CD4-positive, alpha-beta T cell treated with Interferon gamma for 1 hour (primary cell): ENCODE measurements at places on chromosomes 3 and 15.

- DNase-seq: no peak
Observed at GRCh38 chr3:156594219-156594683, 39.3 kb upstream of the SSR3 start.

DNA sequence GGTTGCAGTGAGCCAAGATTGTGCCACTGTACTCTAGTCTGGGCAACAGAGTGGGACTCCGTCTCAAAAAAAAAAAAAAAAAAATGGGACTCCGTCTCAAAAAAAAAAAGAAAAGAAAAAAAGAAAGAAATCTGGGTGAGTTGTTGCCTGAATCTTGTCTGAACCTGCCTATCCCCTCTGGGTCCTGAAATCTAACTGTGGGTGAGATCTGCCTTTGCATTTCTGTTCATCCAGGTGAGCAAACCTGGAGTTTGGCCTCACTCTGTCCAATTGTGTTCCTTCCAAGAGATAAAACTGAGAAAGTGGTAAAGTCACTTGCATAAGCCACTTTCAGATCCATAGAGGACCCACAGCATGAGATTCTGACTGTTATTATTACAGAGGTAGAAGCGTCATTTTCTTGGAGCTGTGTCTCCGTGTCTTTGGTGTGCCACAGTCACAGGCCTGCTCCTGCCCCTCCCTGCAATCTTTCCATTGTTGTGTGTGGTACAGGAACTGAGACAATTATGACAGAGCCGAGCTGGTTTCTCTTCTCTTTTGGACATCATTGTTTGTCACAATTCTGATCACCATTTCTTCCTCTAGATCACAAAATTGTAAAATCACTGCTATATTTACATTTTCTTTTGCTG is 235.9 kb downstream of the LPP start:
- peak; percentile 76 for DNase-seq

- DNase-seq: peak; percentile 44
Observed at GRCh38 chr15:25859838-25860645, 3.1 kb downstream of the ATP10A start.

DNA sequence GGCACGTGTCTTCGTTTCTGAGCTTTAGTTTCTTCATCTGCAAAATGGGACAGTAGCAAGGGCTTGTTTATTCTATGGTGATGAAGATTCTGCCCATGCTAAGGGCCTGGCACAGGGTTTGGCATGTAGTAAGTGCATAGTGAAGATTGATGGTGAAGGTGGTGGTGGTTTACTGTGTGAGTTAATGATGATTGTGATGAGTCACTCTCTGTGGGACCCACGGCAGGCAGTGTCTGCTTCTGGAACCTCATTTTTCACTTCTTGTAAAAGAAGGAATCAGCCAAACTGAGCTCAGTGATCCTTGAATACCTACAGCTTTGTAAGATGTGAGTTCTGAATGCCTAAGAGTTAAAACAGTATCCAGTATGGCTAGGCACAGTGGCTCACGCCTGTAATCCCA is 86.2 kb upstream of the LRTM1 start:
- no peak for DNase-seq

- DNase-seq: no peak
Observed at GRCh38 chr15:46301291-46301690, 666.5 kb downstream of the SQOR start.

GRCh38 chr3:130671545-130672312 is 74.9 kb downstream of the PIK3R4 start:
- DNase-seq: no peak

- DNase-seq: no peak
Observed at GRCh38 chr3:88573472-88573871, 423.7 kb downstream of the C3orf38 start.

GRCh38 chr3:133853925-133854227 is 41.8 kb downstream of the RAB6B start:
- no peak for DNase-seq

DNA sequence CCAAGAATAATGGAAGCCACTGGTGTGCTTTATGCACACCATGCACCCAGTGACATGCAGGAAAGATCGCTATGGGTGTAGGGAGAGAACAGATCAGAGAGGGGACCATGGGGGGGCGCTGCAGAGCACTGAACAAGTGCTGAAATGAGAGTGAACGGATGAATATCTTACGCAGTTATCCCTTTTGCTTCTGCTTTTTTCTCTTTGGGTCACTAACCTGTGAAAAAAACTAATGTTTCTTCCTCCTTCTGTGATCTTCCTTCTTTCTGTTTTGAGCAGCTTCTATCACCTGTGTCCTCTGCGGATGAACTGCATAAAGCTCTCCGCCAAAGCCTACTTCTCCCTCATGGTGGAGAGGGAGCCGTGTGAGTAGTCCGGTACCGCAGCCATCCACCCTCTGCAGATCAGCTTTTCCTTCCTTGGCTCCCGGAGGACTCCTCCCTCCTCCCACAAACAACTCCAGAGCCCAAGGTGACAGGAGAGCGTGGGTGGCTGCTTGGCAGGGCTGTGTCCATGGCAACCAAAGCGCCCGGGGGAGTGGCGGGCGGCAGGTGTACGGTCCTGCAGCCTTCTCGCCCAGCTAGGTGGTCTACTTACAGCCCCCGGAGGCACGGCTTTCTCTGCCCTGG is 106.2 kb downstream of the DGKG start:
- DNase-seq: peak; percentile 43

- no peak for DNase-seq
Observed at GRCh38 chr15:61099020-61099810, 129.9 kb downstream of the RORA start.

DNA sequence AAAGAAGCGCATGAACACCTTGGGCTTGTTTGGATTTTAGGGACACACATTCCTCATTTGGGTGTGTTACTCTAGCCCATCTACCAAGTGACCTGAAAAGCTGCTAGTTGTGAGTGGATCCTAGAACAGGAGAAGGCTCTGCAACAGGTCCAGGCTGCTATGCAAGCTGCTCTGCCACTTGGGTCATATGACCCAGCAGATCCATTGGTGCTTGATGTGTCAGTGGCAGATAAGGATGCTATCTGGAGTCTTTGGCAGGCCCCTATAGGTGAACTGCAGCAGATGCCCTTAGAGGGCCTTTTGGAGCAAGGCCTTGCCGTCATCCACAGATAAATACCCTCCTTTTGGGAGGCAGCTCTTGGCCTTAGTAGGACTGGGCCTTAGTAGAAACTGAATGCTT is 53.2 kb downstream of the PAQR5 start:
- no peak for DNase-seq
